Activated T-cell treated with anti-CD3 and anti-CD28 coated beads for 24 hours (primary cell): ENCODE measurements at places on chromosomes 7 and 10.
A peak's percentile ranks its signal among the peaks of the same experiment; 100 is the strongest.

DNA sequence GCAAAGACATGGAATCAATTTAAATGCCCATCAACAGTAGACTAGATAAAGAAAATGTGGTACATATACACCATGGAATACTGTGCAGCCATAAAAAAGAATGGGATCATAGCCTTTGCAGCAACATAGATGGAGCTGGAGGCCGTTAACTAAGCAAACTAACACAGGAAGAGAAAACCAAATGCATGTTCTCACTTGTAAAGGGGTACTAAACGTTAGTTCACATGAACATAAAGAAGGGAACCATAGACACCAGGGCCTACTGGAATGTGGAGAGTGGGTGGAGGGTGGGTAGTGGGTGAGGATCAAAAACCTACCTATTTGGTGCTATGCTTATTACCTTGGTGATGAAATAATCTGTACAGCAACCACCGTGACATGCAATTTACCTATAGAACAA is 78.4 kb upstream of the GSDME start:
- no peak for DNase-seq

- DNase-seq = no peak
Observed at GRCh38 chr10:119115926-119116325, 12.0 kb downstream of the DENND10 start.

DNA sequence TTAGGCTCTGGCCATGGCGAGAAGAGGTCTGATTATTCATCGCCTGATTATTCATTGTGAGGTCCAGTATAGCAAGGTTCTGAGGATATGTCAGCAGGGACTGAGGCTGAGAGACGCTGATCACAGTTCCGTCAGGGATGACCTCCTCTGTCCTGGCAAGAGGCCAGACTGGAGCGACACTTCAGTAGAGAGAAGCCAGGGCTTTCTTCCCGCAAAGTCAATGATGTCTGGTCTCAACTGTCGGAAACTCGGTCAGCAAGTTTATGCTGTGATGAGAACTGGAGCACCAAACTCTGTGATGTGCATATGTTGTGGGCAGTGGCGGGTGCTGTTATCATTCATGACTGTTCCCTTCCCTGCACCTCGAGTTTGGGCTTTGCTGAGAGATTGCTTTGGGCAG is 29.0 kb upstream of the GNA12 start:
- DNase-seq = no peak

DNA sequence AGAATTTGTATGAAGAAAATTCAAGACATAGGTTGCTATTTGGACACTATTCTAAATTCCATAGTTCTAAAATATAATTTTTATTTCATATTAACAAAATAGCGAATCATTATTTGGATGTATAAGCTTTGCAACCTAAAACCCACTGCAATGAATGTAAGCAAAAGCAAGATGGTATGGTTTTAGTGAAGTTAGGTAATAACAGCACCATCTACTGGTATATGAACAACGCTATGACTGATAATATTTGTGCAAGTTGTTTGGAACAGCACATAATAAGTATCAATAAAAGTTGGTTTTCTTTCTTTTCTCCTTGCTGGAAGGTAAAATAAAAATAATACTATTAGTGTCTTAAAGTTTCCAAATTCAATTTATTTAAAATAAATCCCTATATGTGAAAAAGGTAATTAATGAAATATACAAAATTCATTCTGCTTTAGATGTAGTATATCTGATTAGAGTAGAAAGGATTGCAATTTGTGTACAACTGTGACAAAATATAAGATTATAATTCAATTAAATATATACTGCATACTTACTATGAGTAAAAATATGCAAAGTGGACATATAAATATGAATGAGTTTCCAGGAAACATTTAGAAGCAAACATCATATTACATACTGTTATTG is 79.0 kb upstream of the LSM8 start:
- no peak for DNase-seq

- DNase-seq = no peak
Observed at GRCh38 chr7:35007768-35008167, 29.5 kb downstream of the DPY19L1 start.

- no peak for DNase-seq
Observed at GRCh38 chr7:108094346-108094745, 35.8 kb downstream of the LAMB4 start.

GRCh38 chr10:123213192-123213591 is 59.0 kb downstream of the BUB3 start:
- DNase-seq = no peak

DNA sequence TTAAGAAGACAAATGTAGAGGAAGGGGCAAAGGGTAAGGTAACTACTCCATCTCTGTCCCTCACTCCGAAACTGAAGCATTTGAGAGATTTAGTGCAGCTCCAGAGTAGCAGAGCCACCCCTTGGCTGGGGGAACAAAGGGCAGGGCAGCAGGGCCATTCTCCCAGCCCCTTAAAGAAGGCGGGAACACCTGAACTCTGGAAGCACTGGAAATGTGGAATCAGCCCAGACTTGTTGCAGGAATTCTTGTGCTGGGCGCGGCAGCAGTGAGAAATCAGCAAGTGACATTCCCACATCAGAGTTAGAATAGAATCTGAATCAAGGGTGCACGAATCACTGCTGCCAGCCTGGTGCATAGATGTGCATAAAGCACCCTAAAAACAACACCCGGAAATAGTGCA is 34.4 kb upstream of the GRM8 start:
- no peak for DNase-seq

GRCh38 chr10:24153537-24153936 is 55.4 kb upstream of the KIAA1217 start:
- no peak for DNase-seq

DNA sequence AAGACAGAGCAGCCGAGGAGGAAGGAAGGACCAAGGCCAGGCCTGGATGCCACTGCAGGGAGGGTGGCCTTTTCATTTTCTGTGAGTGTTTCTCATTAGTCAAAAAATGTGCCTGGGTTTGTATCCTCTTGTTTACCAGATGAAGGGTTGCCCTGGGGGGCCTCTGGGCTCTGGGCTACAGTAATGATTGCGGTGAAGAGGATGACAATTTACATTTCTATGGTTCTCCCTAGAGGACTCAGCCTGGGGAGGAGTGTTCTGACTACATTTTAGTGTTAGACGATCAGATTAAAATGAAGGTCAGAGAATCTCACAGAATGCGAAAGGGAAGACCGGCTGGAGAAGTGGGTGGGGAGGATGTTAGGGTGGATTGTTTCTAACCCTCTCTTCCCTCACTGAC is 108.0 kb upstream of the KMT2C start:
- DNase-seq = no peak

- no peak for DNase-seq
Observed at GRCh38 chr7:99132595-99133321, 11.2 kb downstream of the SMURF1 start.

- peak; percentile 50 for DNase-seq
Observed at GRCh38 chr7:141585592-141586510, 34.6 kb downstream of the AGK start.

DNA sequence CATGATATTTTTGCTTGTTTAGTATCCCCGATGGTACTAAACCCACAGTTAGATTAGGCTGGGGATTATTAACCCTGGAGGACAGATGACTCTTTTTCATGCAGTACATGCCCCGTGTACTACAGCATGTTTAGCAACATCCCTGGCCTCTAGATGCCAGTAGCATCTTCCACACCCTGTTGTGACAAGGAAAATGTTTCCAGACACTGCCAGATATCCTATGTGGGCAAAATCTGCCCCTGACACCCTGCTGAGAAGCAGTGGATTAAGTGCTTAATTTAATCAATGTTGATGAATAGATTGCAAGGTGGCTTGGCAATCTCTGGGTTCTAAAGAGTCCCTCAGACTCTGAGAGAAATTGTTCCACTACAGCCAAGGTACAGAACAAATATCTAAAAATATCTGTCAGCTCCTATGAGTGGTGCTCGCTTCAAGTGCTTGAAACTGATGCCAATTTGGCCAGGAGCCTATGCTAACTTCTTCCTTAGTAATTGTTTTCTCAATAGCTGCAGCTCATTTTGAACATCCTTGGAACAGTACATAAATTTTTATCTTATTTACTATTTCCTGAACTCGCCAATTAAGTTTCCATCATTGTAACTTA is 247.0 kb downstream of the SORCS1 start:
- no peak for DNase-seq

DNA sequence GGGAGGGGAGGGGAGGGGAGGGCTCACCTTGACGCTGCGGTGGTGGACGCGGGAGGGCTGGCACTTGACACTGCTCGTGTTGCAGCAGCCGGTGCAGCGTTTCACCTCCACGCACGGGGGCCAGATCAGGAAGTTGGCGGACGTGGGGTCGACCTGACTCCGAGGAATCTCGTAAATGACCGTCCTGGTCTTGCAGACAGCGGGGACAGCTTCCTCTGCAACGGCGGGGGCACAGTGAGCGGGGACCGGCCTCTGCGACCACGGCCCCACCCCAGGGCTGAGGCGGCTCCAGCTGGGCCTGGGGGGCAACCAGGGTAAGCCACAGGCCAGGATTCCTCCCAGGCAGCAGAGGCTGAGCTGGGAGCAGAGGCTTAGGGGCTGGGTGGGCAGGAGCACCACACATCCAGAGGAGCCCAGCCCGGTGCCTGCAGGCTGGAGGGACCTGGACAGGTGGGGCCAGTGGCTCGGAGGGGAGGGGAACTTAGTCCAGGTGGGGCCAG is 8.8 kb downstream of the PDGFA start:
- DNase-seq = no peak
